ENCODE measurements at places on chromosomes 12 and 14. TPM values are rescaled to one million over a fixed set of nuclear protein-coding genes. Genes with fewer than 3 reads are reported as not detected.

DNA sequence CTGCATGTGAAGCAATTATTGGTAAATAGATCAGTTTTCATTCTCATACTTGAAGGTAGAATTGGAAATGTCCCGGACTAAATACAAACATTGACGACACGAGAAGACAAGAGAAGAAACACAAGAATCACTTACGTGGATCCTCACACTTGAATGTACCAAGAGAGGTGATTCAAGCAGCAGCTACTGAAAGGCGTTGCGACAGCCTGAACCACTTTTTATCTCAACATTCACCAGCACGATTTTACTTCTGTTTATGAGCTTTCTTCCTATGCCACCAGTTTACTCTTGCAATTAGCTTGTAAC is 3.6 kb upstream of the FZD10 start:
- DNase-seq = no peak

DNA sequence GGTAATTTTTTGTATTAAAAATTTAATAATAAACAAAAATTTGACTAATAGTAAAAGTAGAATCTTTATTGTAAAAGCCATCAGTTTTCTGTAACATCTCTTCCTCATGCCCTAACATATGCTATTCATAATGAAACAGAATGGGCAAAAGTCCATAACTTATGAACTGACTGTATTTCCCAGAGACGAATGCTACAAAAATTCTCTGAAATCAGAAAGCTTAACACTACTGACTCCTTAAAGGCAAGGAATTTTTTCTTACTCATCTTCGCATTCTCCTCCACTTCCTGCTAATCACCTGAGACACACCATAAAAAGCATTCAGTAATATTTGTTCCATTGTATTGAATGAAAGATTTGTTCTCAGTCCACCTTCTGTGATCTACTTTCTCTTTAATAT is 17.6 kb downstream of the MON2 start:
- no peak for DNase-seq

DNA sequence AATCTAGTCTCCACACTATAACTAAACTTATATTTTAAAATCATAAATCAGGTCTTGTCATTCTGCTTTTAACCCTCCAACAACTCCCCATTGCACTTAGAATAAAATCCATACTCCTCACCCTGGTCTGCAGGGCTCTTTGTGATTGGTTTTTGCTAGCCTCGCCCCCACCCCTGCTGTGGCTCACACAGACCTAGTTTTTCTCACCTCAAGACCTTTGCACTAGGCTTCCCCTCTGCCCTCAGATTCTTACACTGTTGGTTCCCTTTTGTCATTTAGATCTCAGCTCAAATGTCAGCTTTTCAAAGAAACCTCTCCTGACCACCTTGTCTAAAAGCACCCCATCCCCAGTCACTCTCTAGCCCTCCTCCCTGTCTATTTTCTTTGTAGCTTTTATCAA is 10.7 kb upstream of the LHX5 start:
- no peak for DNase-seq

- DNase-seq = peak; percentile 54
Observed at GRCh38 chr12:11885261-11886038, 185.3 kb upstream of the BCL2L14 start.

DNA sequence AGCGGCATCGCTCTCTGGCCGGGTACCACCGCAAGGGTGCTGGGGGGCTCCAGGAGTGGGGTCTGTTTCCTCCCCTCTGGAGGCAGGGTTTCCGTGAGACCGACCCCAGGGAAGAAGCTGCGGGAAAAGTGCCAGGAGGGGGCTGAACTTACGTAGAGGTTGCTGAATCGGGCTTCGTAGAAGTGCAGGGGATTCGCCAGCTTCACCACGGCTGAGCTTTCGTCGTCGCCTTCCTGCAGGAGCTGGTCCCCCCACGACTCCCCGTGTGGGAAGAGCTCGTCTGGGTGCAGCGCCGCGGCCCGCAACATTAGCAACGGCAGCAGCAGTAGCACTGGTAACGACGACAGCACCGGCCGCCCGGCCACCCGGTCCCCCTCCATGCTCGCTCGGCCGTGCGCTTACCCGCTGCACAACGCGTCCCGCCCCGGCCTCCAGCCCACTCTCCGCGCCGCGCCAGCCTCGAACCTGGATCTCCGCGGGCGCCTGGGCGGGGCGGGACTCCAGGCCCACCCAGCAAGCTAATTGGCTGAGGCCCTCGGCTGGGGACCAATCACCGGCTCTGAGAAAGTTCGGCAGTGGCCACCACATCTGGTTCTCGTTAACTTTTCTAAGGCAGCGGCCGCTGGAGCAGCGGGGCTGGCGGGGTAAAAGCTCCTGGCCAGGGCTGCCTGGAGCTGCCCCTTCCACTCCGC is at the start of gene NID2:
NID2 (minus strand) TSS at position 445 of the 692 bp plus-strand sequence; CDS start at position 380, 65 bp downstream.
- DNase-seq = peak; percentile 81

The C1RL gene
- total RNA-seq = 49.4 TPM

The POTEM gene
- total RNA-seq = not detected

The C3AR1 gene
- total RNA-seq = 12.5 TPM

All from mucosa of descending colon (tissue), 3 donors.